ENCODE measurements at places on chromosomes 2 and 18.

- peak; percentile 79 for DNase-seq
Measured at GRCh38 chr2:29920130-29920577, 1.2 kb downstream of the ALK start.

DNA sequence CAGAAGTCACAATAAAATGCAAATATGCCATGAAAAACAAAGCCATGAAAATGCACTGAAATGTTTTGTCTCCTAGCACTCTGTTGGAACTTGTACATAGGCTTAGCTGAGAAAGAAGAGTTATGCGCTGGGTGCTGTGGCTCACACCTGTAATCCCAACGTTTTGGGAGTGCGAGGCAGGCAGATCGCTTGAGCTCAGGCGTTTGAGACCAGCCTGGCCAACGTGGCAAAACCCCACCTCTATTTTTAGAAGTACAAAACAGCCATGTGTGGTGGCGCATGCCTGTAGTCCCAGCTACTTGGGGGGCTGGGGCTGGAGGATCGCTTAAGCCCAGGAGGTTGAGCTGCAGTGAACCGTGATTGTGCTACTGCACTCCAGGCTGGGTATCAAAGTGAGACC is 39.9 kb downstream of the IRS1 start:
- no peak for DNase-seq

DNA sequence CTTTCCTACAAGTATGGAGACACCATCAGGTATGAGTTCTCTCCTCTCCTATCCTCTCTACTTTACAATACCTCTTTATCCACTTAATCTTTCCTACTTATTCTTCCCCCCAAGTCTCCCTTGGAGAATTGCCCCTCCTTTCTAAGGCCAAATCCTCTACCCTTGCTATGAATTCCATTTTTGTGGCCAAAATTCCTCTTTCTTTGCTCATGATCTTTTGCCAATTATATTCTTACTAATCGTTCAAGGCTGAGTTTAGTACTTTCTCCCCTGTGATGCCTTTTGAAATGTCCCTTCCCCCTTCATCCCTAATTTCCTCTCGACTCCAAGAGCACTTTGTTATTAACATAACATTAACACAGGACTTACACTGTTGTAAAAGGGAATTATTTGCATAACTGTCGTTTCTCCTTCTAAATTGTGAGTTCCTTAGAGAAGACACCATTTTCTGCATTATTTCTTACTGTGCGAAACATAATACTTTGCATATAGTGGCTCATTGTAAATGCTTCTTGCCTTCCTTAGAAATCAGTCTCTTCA is 133.4 kb downstream of the KCTD1 start:
- no peak for DNase-seq

- DNase-seq: no peak
Measured at GRCh38 chr2:116490511-116491145, 1323.9 kb upstream of the DDX18 start.

DNA sequence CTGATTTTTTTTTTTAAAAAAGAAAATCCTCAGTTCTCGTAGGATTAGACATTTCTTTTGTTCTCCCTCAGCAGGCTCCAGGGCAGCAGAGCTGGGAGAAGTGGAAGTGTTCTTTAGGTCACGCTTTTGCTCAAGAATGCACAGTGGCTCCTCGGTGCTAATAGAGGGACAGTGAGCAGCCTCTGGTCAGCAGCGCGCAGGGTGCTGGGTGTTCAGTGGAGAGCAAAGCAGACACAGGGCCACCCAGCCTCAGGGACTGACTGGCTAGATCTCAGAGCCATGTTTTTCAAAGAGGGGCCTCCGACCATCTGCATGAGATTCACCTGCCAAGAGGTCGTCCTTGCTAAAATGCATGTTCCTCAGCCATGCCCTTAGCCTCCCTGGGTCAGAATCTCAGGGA is 218.8 kb downstream of the HAUS1 start:
- DNase-seq: no peak
